NCI-H2029 treated with DMSO at 0.1 percent for 48 hours (cell line): ENCODE measurements at places on chromosomes 6 and 20.

GRCh38 chr6:90403489-90404381 is 107.1 kb upstream of the BACH2 start:
- DNase-seq, result no peak

DNA sequence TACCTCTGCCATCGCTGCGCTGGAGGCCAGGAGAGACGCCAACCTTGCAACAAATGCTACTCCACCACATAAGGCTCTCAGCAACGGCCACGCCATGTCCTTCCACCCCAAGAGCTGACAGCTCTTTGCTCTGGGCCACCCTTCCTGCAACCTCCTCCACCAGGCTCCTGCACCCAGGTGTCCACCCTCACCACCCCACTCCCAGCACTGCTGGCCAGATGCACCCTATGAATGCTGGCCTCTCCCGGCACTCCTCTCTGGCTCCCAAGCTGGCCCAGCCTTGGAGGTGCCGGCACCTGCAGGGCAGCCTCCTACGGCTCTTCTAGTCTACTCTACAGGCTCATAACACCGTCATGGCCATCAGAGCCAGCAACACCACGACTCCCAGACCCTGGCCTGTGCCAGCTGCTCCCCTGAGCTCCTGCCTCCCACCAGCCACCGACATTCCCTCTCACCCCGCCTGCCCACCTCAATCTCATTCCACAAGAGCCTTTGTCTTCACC is 11.2 kb downstream of the TAF4 start:
- no peak for DNase-seq

DNA sequence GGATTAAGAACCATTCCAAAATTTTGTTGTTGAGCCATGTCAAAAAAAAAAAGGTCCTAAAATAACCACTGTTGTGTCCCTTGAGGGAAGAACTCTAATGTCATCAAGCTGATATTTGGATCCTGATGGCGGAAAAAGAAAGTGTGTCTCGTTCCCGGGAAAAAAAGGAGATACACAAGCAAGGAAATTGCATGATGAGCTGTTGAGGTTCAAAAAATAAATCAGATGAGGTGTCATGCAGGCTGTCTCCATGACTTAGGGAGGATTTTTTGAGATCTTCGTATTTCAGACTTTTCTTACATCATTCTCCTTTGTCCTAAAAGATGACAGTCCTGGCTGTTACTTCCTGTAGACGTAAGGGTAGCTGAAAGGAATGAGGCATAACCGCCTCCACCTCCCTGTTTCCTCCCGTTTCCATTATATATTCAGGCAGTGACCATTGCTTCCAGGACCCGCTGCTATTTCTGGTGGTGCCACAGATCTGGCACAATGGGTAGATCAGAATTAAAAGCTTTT is 117.3 kb upstream of the TNFAIP3 start:
- DNase-seq, result no peak

- no peak for DNase-seq
Measured at GRCh38 chr6:150527100-150527499, 72.6 kb upstream of the PLEKHG1 start.

- DNase-seq, result no peak
Measured at GRCh38 chr6:2959909-2960719, 11.3 kb downstream of the SERPINB6 start.

- DNase-seq, result no peak
Measured at GRCh38 chr6:149445095-149445466, 39.7 kb downstream of the ZC3H12D start.

DNA sequence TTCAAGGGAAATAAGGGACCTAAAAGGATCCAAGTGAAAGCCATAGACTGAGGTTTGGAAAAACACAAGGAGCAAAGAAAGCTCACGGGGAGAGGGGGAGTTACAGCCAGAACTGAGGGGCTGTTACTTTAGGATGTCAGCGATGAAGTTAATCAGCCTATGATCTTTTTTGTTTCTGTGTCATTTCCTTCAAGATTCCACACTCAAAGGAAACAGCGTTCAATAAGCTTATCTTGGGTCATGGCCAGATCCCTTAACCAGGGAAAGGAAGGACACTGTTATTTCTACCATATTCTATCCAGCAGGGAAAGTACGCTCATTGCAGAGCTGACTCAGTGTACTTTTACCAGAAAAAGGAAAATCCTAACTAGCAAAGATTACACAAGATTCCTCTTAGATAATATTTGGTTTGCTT is 132.8 kb downstream of the PFDN4 start:
- DNase-seq, result no peak
